Tibial nerve (tissue), 4 donors: ENCODE measurements at places on chromosomes 7 and 10. TPM values are rescaled to one million over a fixed set of nuclear protein-coding genes. Genes with fewer than 3 reads are reported as not detected.

- no peak for DNase-seq
Measured at GRCh38 chr7:36904802-36905201, 180.5 kb upstream of the AOAH start.

DNA sequence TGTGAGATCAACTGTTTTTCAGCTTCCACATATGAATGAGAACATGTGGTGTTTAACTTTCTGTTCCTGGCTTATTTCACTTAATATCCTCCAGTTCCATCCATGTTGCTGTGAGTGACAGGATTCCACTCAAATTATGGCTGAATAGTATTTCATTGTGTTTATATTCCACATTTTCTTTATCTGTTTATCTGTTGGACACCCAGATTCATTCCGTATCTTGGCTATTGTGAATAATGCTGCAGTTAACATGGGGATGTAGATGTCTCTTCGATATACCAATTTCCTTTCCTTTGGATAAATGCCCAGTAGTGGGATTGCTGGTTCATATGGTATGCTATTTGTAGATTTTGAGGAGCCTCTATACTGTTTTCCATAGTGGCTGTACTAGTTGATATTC lies 47.9 kb downstream of the GALNT11 start:
- DNase-seq: no peak

GRCh38 chr7:24476227-24476626 lies 97.0 kb upstream of the PALS2 start:
- no peak for DNase-seq

GRCh38 chr7:114368492-114368891 lies 46.1 kb upstream of the FOXP2 start:
- no peak for DNase-seq

DNA sequence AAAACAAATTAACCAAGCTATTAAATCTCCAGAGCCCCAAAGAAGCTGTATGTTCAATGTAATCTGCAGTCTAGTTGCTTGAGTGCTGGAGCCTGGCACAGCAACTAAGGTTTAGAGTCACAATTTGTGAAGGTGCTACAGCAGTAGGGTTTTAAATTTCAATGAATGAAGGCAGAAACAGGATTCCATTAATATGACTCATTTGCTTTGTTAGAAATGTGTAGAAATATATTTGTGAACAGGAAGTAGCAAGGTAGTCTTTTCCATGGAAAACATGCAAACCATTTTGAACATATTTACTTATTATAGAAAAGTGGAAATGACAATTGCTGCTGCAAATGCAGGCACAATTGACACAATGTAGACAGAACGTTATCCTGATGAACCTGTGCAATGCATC lies 149.0 kb upstream of the STEAP4 start:
- DNase-seq: no peak

- no peak for DNase-seq
Measured at GRCh38 chr10:93342366-93342765, 139.8 kb downstream of the MYOF start.

- DNase-seq: no peak
Measured at GRCh38 chr10:63727636-63728035, 206.4 kb downstream of the REEP3 start.

DNA sequence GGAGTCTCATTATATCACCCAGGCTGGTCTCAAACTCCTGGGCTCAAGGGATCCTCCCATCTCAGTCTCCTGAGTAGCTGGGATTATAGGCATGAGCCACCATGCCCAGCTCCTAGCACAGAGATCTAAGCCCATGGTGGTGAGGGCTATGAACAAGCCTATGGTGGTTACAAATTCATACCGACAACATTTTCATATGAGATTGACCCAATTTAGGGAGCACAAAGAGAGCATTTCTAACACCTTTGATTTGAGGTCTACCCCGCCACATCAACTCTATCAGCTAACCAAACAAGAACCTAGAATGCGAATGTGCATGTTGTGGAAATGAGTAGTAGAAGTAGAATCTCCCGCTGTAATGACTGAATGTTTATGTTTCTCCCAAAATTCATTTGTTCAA lies 14.2 kb upstream of the PRF1 start:
- no peak for DNase-seq

GRCh38 chr10:20429742-20430141 lies 467.4 kb downstream of the NEBL start:
- no peak for DNase-seq

DNA sequence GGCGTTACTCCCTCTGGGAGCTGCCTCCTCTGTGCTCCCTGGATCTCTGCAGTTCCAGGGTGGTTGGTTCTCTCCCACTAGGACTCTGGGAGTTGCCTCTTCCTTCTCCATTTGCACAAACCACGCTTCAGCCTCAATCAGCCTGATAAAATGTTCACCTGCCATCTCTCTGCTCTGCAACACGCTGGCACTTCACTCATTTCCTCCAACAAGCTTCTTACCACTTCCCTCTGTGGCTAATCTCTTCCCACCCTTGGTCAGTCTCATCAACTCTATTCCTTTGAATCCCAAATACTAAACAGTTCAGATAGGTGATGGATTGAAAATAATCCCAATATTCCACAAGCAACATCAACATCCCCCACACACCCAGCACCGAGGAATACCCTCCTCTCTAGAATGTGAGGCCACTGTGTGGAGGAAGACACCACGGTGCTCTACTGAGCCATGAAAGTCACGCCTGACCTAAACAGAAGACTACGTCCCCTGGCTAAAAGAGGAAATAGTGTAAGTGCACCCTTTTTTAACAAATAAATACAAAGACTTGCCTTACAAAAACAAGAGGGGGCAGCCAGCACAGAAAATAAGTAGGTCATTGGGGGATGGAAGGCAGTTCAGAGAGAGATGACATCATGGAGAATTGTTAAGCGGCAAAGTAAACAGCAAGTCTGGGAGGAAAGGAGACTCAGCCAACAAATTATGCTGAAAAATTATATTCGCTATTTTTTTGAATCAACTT lies 1.9 kb upstream of the FAM170B start:
- DNase-seq: no peak

DNA sequence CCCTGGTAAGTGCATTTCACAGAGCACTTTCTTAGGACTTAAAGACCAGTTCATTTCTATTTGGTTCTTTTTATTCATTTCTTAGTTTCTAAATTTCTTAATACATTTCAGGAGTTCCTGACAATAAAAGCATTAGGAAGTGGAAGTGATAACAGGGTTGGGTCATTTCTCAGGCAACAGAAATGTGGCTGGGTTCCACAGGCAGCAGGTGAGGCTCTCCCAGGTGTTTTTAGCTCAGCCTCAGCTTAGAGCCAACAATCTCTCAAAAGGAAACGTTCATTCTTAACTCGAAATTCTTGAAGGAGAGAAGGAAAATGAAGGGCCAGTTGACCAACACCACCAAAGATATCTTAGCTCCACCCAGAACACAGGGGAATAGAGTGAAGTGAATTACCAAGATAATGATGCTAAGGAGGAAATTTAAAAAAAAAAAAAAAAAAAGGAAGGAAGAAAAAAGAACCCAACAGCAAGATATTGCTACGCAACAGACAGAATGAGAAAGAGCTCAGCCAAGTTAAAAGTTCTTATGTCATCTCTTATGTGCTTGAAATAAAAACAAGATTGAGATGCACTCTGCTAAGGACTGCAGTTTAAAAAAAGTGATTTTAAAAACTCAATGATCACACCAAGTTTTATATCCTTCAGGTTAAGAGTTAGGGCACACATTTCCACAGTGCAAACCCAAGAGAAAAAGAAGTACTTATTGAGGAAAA lies 230.1 kb downstream of the GLI3 start:
- no peak for DNase-seq

DNA sequence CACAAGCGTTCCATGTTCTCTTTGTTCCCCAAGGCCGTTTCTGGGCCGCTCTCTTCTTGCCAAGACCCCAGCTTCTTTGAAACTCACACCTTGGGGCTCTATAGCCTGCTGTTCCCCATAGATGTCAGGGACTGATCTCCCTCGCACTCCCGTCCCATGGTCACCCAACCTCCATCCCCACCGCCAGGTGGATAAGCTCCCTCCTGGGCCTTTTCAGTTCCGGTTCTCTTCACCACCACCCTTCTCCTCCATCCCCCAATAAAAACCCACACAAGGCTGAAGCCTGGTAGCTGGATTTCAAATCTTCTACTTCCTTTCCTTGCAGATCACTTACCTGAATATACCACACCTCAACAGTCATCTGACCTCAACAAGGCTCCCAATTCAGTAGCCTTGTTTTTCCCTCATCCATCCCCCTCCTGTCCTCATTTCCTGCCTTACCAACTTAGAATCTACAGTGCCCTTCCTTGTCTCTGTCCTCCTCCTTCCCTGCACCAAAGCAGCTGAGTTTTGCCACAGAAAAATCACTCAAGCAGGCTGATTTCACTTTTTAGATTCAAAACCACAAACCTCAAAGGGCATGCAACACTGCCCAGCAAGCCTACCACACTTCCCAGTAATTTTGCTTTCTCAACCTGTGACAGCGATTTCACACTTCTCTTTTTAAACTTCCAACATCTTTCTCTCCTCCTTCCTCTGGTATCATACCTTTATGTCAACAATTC lies 7.7 kb downstream of the SLC37A3 start:
- DNase-seq: no peak

DNA sequence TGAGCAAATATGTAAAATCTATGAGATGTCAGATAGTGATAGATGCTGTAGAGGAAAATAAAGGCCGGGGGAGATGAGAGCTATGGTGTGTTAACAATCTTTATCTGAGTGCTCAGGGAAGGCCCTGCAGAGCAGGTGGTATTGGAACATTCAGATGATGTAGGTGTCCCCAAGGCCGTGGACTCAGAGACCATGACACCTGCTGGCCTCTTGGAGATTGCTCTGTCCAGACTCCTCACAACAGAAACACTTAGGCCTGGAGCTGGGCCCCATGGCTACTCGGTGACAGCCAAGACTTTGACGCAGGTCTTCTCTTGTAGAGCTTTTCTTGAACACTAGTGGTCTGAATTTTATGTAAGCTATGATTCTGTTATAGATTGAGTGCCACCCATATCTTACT lies 13.3 kb downstream of the AKR1E2 start:
- DNase-seq: peak; percentile 4

DNA sequence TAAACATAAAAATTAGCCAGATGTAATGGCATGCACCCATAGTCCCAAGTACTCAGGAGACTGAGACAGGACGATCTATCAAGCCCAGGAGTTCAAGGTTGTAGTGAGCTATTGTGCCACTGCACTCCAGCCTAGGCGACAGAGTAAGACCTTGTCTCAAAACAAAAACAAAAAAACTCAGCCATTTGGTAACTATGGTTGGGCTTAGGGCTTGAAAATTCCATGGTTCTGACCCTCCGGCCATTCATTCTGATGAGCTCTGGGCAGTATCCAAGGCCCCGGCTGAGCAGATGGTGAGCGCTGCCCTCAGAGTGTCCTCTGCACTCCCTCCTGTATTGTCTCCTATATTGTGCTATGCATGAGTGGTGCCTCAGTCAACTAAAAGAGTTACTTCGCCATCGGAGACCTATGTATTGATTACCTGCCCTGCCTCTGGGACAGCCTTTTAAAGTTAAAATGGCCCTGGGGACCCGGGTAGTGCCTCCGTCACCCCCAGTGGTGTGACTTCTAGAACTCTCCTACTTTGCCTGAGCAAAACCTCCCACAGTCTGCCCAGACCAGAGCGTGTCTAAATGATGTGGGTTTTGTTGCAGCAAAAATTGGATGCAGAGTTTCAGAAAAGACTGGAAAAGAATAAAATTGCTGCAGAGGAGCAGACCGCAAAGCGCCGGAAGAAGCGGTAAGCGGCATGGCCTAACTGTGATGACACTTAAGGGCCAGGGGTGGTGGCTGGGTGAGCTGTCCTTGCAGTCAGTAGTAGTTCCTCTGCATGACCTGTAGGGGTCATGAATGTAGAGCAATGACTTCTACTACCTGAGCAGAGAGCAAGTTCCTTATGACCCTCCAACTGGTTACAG lies 8.1 kb downstream of the PRKRIP1 start:
- no peak for DNase-seq

Gene FAM131B
- total RNA-seq: 9.0 TPM

Gene POU6F2
- total RNA-seq: 1.8 TPM

Gene NRCAM
- 25.5 TPM for total RNA-seq

Gene ARHGEF35
- total RNA-seq: 4.4 TPM

Gene SHH
- total RNA-seq: 16.2 TPM
